NCI-H2081 treated with DMSO at 0.1 percent for 48 hours (cell line): ENCODE measurements at places on chromosomes 4 and X.

DNA sequence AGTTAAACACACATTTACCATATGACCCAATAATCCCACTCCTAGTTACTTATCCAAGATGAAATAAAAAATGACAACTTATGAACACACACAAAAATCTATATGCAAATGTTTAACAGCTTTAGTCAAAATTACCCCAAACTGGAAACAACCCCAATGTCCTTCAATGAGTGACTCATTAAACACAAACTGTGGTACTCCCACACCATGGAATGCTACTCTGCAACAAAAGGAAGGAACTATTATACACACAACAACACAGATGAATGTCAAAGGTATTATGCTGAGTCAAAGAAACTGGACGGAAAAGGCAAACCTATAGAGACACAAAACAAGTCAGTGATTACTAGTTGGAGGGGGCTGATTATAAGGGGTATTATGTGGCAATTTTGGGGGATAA, 40.5 kb downstream of the MED14 start:
- DNase-seq = no peak

DNA sequence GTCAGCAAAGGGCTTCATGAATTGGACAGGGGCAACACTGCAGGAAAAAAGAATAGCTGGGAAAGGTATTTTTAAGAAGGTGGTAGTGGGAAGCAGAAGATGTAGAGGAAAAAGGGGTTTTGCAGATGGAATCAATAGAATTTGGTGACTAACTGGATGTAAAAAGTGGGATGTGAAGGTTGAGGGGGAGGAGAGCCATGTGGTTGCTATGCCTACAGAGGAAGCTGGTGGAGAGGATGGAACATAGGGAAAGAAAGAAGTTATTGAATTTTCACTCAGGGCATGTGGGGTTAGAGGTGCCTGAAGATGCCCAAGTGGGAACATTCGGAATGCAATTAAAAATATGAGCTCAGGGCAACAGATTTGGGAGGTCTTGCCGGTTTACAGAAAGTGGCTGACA, 33.0 kb downstream of the REELD1 start:
- DNase-seq = no peak

GRCh38 chr4:134777606-134778005, 576.0 kb upstream of the PABPC4L start:
- DNase-seq = no peak

DNA sequence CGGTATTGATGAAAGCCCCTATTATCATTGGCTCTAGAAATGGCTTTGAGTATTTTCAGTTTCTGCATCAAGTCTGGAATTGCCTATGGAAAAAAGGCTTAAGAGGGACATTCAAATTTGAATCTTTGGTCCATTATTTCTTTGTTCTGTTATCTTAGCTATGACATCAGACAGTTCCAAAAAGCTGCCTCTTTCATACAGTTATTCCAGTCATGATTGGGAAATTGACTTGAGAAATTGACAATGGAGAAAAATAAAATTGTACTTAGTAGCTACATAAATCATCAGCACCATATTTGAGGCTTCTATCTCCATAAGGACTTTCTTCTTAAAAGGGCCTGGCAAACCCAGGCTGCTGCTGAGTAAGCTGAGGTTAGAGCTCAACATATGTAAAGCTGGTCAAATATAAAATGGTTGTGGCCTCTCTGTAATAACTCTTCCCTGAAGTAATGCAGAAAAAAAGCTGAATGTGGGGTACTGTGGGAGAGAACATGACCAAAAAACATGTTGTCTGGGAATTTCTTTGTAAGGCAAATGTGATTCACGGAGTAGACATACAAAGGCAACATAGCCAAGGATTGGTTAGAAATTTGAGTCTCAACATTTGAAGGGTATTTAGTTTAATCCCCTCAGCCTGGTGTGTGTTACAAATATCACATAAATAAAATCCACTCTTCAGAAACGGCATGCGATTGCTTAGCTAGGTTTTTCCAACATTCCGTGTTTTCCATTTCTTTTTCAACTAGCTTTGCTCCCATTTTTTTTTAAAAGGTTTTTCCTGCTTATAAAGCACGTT, 100.9 kb downstream of the LNX1 start:
- DNase-seq = no peak

- no peak for DNase-seq
Measured at GRCh38 chr4:96108146-96108545, 268.3 kb downstream of the PDHA2 start.

- no peak for DNase-seq
Measured at GRCh38 chrX:132411310-132411977, 77.4 kb downstream of the MBNL3 start.

GRCh38 chrX:13110433-13111324, 66.3 kb upstream of the FAM9C start:
- no peak for DNase-seq

GRCh38 chrX:123310112-123310511, 126.0 kb downstream of the GRIA3 start:
- no peak for DNase-seq

DNA sequence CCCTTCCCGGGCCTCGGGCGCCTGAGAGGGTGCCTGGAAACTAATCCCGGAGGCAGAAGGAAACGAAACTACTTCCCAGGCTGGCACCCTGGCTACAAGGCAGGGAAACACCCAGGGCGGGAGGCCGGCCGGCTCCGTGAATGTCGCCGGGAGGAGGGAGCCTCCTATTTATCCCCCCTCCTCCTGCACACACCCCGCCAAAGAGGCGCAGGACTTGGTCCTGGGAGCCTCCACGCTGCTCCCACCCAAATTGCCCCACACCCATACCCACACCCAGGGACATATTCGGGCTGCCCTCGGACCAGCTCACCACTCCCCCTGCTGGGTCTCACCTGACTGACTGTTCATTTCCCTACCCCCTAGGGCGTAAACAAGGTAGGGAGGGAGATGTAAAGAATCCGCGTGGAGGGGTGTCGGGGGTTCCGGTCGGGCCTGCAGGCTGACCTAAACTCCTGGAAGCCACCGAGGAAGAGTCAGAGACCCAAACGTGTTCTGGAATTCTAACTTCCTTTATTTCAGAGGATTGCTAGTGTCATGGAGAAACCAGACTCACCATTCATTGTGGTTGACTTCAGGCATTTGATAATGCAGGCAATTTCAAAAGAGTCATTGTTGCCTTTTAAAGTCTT, at the start of gene BTC:
Gene BTC, minus strand, starts transcription at position 142 of the 629 bp plus-strand sequence. CDS start 198 bp downstream, outside the sequence.
- no peak for DNase-seq

DNA sequence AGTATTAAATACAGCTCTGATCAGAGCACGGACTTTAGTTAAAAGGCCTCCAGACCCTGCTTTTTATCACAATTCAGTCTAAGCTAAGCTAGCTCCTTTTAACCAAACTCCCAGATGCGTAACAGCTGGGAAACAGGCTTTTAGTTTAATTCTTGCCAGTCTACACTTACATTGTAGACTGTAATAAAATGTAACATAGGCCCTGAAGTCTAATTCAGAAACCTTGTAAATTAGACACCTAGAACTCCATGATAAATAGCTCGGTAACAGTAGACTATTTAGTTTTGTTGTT, 20.1 kb downstream of the FBXO8 start:
- DNase-seq = no peak

DNA sequence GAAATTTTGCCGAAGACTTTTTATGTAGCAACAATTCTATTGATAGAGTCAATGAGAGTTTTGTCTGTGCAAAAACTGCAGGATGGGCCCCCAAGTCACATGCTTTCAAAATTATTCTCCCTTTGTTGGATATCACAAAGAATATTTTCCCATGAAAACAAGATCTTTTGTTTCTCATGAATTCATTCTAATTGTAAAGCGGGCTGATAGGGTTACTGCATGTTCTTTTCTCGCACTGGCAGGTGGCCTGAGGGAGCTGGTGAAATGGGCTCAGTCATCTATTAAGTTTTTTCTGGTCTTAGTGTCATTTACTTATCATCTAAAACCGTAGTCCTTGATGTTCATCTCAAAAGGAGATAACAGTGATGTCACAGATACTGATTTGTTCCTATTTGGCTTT, 44.2 kb downstream of the MID1IP1 start:
- no peak for DNase-seq

- DNase-seq = no peak
Measured at GRCh38 chr4:139025841-139026240, 10.3 kb downstream of the NOCT start.

- no peak for DNase-seq
Measured at GRCh38 chr4:179989975-179990374, 2253.2 kb upstream of the TENM3 start.
